ENCODE measurements at places on chromosomes 4 and X.

DNA sequence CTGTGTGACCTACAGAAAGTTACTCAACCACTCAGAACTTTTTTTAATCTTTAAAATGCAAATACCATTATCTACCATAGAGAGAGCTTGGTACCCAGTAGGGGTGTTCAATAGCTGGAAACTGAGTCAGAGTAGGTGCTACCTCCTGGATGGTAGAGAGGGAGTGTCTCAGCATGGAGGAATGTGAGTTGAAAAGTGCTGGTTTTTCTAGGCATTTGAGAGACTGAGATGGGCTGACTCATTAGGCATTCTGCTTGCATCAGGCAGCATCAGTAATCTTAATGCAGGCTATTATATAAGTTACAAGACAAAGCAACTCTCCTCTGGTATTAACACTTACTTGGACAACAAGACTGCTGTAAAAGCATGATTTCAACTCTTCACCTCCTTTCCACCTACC, 70.9 kb upstream of the ARHGEF9 start:
- peak; percentile 72 for DNase-seq

DNA sequence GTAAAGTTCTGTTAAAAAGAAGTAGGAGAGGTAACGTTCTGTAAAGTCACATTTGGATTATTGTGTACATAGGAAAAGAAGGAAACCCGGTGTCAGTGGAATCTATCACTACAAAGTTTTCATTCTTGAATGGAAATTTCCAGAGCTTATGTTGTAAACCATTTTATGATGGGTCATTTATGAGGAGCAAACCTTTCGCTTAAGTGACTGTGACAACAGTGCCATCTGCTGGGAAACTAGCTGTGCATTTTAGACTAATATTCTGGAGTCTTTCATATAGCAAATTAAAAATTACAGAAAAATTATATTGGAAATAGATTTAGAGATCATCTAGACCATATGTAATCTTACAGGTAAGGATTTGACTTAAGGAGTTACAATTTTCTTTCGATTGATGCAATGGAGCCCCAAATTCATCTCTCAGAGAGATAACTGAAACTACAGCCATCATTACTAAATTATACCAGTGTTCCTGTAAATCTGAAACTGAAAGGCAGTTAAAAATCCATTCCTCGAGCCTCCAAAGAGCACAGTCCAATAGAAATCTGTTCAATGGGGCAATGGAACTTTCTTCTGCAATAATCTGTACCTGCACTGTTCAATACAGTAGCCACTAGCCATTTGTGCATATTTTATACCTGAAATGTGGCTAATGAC, 26.9 kb downstream of the ASB9 start:
- peak; percentile 50 for DNase-seq

DNA sequence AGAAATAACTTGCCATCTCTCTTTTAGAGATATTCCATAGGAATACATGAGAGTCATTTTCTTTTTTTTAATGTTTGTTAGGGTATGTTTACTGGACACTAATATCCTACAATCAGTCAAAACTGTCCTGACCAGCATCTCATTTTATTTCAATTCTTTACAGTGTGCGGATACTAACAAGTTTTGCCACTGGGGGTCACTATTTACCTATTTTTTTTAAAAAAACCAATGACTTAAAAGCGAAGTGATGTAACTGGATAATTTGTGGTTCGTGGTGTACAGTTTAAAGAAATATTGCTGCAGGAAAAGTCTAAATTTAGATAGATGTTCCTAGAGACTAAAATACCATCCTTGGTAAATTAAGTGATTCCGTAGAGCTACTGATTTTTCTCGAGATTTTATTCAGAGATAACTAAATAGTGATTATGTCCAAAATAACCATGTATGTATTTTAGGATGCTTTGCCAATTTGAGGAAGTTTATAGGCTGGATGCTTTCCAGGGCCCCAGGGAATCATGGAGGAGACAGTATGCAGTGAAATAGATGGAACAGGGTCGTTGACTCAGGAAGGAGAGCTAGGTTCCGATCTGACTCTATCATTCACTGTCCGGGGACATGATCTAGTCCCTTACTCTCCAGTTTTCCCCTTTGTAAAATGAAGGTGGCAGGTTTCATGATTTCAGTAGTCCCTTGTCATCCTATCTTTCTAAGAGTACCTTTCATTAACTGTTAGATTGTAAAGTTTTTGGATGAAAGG, 34.0 kb upstream of the GNPDA2 start:
- DNase-seq, result peak; percentile 44

DNA sequence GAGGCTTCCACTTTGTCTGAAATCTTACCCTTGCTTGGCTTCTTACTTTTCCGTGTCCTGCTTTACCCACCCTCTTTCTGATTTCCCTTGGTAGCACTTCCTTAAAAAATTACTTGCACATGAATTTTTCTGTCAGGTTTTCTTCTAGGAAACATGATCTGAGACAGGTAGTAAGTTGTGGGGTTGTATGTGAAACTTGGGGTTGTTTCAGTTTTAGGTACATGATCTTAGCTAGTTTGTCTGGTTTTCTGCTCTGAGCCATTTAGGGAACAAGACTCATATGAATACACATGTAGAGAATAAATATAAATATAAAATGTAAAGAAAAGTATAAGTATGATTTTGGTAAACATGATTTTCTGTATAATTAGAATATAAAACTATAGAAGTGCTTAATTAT, 17.4 kb upstream of the ARMCX2 start:
- DNase-seq, result no peak

DNA sequence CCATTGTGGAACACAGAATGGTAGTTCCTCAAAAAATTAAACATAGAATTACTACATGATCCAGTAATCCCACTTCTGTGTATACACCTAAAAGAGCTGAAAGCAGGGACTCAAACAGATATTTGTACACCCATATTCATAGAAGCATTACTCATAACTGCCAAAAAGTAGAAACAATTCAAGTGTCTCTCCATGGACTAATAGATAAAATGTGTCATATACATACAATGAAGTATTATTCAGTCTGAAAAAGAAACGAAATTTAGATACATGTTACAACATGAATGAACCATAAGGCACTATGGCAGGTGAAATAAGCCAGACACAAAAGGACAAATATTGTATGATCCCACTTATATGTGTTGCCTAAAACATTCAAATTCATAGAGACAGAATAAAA, 145.1 kb downstream of the ANTXR2 start:
- no peak for DNase-seq

- no peak for DNase-seq
Measured at GRCh38 chr4:108301545-108302251, 133.0 kb upstream of the LEF1 start.

- no peak for DNase-seq
Measured at GRCh38 chr4:37978248-37978924, 18.2 kb downstream of the PTTG2 start.

- no peak for DNase-seq
Measured at GRCh38 chr4:42397635-42398170, 415 bp downstream of the SHISA3 start.

GRCh38 chr4:97015301-97015700, 1128.0 kb downstream of the STPG2 start:
- no peak for DNase-seq

DNA sequence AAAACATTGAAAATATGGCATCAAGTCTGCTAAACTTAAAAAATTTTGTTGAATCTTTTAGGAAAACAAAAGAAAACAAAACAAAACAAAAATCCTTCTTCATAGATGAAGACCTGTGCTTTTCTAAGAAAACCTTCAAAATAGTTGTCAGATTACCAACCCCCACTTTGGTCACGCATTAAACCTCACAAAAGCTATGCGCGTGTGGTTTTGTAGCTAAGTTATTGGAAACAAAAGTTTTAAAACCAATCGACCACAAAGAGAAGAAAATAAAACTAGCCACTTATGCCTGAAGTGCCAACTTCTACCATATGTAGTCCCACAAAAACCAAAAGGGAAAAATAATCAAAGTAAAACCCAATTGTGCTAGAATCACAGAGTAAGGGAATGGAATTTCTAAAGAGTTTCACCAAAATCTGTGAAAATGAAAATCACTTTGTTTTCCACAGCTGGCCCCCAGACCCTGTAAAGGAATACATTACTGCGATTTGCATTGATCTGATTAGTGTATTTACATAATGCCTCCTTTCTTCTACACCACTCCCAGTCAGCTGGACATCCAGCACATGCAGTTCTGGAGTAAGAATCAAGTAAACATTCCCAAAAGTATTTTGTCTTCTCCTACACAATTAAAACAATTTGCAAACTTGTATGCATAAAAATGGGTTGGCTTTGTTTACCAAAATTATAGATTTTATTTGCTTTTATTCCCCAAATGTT, 330.1 kb upstream of the DKK2 start:
- peak; percentile 0 for DNase-seq

DNA sequence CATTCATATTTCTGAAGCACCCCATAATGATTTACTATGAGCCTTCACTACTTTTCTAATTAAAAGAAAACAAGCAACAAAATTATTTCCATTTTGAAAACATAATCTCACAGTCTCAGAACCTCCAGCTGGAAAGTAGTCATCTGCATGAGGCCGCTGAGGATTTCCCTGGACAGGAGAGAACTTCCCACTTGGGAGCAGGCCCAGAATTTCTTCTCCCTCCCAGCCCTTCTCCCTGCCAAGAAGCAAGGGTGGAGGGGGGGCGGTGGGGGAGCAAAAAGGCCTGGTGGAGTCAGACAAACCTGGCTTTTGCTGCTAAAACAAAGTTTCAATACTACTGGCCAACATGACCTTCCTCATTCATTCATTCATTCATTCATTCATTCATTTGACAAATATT, 167.3 kb downstream of the PJA1 start:
- DNase-seq, result peak; percentile 63

- DNase-seq, result no peak
Measured at GRCh38 chr4:81836716-81837115, 365.0 kb upstream of the RASGEF1B start.

DNA sequence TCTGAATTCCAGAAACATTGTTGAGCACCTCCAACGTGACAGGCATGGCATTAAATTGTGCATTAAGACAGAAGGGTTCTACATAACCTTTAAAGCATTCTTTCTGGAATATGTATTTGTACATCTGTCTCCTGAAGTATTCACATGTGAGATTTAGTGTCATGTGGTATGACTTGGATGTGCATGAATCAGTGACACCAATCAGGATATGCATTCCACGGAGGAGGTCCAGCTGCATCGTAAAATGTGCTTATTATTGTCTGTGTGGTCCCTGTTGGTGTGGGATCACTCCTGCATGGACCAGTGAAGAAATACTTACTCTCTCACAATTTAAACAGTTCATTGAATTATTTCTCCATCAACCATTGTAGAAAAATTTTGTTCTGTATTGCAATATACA, 149.0 kb downstream of the MID1 start:
- DNase-seq, result peak; percentile 21

DNA sequence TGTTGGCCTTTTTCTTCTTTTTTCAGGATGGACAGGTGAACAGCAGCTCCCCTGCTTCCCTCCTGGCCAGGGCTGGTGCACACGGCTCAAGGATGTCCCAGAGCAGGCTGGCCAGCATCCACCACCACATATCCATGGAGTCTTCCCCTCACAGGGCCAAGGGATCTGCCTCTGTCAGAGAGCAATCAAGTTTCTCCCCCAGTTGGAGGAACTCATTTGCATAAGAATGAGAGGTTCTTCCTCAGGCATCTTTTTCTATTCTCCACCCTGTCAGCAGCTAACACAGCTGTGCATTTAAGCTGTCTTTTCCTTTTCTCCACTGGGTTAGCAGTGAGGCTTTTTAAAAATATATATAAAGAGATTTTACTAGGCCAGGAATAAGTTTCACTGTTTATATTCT, 143.8 kb downstream of the ANAPC10 start:
- DNase-seq, result no peak

DNA sequence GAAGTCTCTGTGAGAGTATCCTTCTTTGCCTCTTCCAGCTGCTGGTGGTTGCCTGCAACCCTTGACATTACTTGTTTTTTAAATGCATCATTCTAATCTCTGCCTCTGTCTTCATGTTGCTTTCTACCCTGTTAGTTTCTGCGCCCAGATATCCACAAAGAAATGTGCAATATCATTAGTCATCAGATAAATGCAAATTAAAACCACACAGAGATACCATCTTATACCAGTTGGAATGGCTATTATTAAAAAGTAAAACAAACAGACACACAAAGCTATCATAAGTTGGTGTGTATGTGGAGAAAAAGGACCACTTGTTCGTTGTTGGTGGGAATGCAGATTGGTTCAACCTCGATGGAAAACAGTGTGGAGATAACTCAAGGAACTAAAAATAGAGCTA, 517.4 kb downstream of the FAT4 start:
- DNase-seq, result no peak

GRCh38 chrX:149871940-149872339, 9.0 kb upstream of the MAGEA8 start:
- DNase-seq, result no peak

- no peak for DNase-seq
Measured at GRCh38 chrX:16745659-16746058, 26.2 kb downstream of the SYAP1 start.

- peak; percentile 54 for DNase-seq
Measured at GRCh38 chrX:113289503-113289902, 448.9 kb upstream of the AMOT start.

- DNase-seq, result no peak
Measured at GRCh38 chrX:19747652-19748610, 139.5 kb downstream of the SH3KBP1 start.

- no peak for DNase-seq
Measured at GRCh38 chr4:187332141-187332540, 608.5 kb upstream of the FAT1 start.

DNA sequence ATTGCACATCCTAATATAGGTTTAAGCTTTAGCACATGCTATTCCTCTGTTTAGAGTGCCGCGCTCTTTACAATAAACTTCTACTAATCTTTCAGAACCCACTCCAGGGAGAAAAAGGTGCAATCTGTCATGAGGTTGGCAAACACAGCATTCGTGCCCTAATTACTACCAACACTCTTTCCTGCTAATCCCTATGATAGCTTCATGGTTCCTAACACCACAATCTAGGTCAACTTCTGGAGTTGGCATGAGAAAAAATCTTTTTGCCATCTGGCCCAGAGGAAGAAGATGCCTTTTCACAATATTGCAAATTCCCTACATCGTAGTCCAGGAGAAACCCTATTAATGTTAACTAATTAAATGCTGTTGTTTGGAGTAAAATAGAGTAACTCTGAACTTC, 39.6 kb downstream of the TMA16 start:
- no peak for DNase-seq

DNA sequence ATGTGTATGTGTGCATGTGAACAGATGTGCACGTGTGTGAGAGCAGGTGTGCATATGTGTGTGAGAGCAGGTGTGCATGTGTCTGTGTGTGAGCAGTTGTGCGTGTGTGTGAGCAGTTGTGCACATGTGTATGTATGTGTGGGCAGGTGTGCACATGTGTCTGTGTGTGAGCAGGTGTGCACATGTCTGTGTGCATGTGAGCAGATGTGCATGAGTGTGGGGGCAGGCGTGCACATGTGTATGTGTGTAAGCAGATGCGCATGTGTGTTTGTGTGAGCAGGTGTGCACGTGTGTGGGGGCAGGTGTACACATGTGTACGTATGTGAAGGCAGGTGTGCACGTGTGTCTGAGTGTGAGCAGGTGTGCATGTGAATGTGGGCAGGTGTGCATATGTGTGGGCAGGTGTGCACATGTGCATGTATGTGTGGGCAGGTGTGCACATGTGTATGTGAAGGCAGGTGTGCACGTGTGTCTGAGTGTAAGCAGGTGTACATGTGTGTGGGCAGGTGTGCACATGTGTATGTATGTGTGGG, 66.5 kb upstream of the LRPAP1 start:
- no peak for DNase-seq

GRCh38 chr4:103673983-103674382, 45.8 kb downstream of the TACR3 start:
- no peak for DNase-seq
